Upper lobe of left lung (tissue), 6 donors: ENCODE measurements at places on chromosomes 12 and 14.
A peak's percentile ranks its signal among the peaks of the same experiment; 100 is the strongest.

DNA sequence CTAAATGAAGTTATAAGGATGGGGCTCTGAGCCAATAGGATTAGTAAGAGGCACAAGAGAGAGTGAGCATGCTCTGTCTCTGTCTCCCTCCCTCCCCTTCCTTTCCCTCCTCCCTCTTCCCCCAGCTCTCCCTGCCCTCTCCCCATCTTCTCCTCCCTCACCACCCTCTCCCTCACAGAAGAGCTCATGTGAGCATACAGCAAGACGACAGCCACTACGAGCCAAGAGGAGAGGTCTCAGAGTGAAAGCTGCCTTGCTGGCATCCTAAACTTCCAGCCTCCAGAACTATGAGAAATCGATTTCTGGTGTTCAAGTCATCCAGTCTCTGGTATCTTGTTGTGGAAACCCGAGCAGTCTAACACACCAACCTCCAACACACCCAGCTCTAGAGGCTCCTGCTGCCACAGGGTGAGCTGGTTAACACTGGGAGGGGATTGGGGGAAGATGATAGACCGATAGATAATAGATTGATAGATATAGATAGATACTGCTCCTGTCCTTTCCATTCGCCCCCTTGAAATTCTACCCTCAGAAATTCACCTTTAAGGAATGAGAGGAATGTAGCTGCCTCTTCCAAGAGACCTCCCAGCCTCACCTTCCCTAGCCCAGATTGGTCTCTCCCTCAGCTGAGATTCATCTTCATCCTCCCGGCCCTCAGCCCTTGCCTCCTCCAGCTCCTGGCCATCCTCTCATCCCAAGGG, 25.8 kb upstream of the ACTN1 start:
- no peak for DNase-seq

GRCh38 chr12:44777044-44777443, 99.1 kb downstream of the NELL2 start:
- no peak for DNase-seq

- no peak for DNase-seq
These were observed 821.8 kb downstream of the GALC start for GRCh38 chr14:87171141-87171540.

GRCh38 chr12:113983265-113983664, 17.1 kb upstream of the RBM19 start:
- DNase-seq, result no peak

DNA sequence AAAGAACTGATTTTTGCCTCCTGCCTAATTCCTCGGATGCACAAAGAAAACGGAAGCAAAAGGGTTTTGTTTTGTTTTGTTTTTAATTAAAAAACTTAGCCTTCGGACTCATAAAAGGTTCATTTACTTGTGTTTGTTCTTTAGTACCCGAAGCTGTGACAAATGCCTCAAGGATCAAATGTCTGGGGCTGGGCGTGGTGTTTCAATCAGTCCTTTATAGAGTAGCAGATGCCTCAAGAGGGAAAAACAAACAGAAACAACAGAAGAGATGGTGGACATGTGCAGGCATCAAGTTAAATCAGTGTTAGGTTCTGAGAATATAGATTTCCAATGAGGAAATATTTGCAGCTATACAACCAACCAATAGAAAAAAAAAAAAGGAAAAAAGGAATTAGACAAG, 1.6 kb upstream of the WIF1 start:
- DNase-seq, result no peak

- DNase-seq, result no peak
These were observed 5.9 kb upstream of the PPFIBP1 start for GRCh38 chr12:27517961-27518665.

GRCh38 chr12:79347866-79348265, 342.9 kb downstream of the PAWR start:
- no peak for DNase-seq

DNA sequence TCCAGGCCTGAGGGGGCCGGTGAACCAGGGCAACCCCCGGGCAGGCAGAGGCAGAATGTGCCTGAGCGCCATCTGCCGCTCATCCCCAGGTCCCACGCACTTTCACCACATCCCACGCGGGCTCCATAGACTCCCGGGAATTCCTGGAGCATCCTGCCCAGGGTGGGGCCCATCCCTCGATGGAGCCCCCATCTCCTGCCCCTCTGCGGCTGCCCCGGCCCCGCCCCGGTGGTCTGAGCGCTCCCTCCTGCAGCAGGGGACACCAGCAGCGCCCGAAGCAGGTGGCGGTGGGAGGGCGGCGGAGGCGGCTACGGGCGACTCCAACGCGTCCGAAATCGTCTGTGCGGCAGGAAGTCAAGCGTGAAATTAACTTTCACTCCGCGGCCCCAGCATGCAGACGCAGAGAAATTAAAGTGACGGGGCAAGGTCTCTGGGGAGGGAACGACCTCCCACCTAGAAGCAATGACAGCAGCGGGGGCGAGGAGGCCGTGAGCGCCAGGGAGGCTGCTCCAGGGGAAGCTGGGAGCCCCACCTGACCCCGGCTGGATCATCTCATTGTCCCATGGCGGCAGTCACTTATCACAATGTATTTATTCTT, 122.2 kb downstream of the NCOR2 start:
- no peak for DNase-seq

DNA sequence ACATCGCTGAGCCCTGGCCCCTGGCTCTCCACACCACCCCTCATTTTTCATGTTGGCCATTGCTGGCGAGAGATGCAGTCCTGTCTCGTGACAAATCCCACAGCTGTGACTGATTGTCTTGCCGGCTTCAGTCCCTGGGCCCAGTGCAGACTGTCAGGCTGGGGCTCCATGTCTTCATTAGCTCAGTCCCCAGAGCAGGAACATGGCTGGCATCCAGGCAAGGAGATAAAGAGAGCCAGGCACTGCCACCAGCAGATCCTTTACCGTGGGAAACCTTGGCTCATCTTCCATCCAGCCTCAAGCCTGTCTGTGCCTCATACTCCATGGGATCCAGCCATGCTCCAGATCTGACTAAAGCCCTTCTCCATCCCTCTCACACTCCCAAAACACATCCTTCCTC, 284.7 kb upstream of the FKBP4 start:
- DNase-seq, result no peak

DNA sequence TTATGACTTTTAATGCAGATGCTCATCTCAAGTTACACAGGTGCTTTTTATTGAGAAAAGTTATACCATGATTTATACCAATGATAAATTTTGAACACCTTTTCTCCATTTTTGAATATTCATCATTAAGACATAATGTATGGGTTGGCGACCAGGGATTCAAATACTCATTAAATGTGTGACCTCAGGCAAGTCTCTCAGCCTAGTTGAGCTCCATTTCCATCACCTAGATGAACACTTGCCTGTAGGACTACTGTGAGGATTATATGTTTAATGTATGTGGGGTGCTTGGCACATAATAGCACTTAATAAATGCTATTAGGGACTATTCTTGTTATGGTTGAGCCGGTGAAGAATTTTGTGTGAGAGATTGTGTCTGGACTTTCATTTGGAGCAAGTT, 228.6 kb downstream of the CHST11 start:
- DNase-seq, result no peak

DNA sequence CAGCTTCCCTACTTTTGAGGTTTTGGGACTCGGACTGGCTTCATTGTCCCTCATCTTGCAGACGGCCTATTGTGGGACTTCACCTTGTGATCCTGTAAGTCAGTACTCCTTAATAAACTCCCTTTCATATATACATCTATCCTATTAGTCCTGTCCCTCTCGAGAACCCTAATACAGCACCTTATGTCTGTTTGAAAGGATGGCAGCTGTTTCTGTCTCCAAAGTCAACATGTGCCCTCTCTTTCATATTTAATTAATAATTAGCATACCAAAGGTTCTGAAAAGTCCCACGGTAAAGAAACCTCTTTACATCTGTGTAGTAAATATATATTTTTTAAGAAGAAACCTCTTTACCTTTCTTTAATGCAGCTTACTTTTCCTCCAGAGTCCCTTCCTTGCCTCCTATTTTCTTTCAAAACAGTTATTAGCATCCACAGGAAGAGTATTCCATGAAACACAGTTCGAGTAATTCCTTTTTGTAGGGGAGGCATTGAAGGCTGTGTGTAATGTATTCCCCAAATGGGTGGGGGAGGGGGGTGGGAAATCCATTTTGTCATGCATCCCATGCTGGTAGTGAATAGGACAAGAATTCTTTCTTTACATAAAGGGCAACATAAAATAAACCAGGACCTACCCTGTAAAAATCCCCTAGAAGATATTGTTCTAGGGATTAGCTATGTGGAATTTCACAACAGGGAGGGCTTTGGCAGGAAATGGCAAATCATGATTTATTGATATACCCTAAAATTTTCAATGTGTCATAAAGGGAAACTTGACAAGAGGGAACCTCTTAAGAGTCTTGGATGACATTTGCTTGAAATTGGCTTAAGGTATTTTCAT, 241.5 kb downstream of the SUDS3 start:
- DNase-seq, result no peak

- DNase-seq, result no peak
These were observed 120.8 kb upstream of the CCDC196 start for GRCh38 chr14:66365388-66365787.

DNA sequence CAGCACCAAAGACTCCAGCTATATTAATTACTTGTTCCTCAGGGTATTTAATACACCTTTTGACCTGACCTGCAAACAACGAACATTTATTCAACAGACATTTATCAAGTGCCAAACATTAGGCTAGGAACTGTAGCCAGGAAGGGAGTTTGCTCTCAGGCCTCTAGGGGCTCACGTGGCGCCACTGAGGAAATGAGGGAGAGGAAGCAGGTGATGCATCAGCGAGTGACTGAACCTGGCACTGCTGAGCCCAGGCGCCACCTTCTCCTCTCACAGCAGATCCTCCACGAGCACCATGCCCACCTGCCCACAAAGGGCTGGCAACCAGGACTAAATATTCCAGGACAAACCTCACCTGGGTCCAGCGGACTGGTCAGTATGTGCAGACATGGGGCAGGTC, 50.2 kb downstream of the SETD3 start:
- DNase-seq, result peak; percentile 58

DNA sequence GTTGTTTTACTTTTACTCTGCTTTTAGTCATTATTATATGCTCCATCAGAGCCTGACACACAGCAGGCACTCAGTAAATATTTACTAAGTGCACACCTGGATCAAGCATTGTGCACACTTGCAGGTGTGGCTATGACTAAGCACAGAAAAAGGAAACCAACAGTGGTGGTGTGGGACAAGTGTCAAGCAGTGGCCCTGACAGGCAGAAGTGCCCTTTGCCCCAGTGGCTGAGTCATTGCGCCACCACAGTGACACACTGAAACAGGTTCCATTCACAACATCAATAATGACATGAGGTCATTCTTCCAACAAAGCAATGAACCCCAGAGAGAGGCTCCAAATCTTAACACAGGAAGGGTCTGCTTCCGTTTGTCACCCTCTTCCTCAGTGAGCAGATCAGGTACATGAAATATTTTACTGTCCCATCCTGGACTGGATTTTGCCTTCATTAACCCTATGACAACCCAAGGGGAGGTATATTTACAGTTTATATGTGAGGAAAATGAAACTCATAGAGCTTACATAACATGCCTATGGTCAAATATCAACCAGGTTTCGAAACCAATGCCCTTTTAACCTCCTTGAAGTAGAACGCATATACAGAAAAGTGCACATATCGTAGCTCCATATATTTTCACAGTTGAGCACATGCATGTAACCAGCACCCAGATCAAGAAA, 82.6 kb upstream of the GTF2A1 start:
- peak; percentile 82 for DNase-seq

- DNase-seq, result no peak
These were observed 171.7 kb downstream of the SLC5A8 start for GRCh38 chr12:101038289-101038871.

GRCh38 chr14:61644834-61645233, 50.5 kb upstream of the HIF1A start:
- no peak for DNase-seq

DNA sequence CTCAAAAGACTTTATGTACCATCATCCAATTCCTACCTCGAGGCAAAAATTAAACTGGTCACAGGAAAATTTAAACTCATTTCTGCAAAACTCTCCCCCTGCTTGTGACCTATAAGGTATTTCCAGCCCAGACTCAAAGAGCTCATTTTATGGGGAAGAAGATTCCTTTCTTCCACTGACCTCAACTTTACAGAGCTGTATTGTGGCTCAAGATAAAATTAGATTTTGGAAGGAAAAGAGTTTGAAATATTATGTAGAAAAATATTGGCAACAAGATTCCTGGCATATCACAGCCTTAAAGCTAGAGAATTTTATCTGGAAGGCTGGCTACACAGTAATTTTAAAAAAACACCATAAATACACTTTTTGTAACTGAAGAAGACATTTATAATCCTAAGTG, 91.7 kb downstream of the STXBP6 start:
- DNase-seq, result no peak

DNA sequence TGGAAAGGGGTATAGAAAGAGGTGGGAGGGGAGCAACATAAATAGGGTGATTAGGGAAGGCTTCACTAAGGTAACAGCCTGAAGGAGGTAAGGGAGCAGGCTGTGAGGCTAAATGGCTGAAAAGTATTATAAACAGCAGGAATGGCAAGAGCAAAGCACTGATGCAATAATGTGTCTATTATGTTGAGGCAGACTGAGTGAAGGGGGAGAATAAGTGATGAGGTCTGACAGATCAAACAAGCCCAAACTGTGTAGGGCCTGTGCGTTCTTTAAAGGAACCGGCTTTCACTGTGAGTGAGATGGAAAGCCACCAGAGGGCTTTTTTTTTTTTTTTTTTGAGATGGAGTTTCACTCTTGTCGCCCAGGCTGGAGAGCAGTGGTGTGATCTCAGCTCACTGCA, 6.7 kb upstream of the VCPKMT start:
- no peak for DNase-seq

- no peak for DNase-seq
These were observed 26.4 kb upstream of the RASSF3 start for GRCh38 chr12:64583771-64584421.

GRCh38 chr14:98578204-98578603, 693.8 kb downstream of the BCL11B start:
- no peak for DNase-seq
